Skeletal muscle cell (primary cell): ENCODE measurements at places on chromosomes 11 and 22.

DNA sequence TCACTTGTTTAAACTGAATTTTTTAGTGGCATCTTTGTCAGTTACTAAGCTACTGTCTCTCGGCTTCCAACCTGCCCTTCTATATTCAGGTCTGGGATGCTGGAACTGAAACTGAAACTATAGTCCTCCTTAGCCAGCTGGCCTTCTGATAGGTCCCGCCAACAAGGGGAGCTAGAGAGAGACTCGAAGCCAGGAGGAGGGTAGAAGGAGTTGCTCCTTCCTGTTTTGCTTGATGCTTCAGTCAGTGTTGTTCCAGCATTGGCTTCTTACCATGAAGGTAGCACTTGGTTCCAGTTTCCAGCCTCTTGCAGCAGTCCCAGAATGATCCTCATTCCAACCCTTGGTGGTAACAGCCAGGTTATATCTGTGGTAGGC is 32.9 kb upstream of the HORMAD2 start:
- no peak for DNase-seq

DNA sequence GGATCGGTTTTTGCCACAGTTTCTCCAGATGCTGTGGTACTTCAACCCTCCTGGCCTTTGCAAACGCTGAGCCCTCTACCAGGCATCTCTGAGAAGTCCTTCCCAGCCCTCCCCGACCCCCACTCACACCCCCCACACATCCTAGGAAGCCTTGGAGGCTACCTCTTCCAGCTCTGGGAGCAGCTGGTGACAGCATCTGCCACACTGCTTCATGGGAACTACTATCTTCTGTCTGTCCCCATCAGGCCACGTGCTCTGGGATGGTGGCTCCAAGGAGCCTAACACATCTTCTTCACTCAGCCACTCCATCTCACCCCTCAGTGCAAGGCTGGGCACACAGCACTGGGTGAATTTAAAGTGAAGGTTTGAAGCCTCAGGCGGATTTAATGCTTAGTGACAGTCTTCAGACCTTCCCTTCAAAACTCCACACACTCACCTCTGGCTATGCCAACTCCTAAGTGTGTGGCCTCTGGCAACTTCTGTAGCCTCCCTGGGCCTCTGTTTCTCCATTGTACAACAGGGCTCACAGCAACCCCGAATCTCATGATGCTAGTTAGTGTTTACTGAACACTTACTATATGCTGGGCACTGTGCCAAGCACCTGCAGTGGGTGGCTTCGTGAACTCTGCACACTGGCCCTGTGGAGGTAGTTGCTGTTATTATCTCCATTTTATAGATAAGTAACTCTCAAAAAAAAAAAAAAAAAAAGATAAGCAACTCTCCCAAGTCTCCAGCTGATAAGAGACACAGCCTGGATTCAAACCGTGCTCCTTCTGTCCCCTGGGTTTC is 7.3 kb upstream of the TP53I11 start:
- DNase-seq = no peak

DNA sequence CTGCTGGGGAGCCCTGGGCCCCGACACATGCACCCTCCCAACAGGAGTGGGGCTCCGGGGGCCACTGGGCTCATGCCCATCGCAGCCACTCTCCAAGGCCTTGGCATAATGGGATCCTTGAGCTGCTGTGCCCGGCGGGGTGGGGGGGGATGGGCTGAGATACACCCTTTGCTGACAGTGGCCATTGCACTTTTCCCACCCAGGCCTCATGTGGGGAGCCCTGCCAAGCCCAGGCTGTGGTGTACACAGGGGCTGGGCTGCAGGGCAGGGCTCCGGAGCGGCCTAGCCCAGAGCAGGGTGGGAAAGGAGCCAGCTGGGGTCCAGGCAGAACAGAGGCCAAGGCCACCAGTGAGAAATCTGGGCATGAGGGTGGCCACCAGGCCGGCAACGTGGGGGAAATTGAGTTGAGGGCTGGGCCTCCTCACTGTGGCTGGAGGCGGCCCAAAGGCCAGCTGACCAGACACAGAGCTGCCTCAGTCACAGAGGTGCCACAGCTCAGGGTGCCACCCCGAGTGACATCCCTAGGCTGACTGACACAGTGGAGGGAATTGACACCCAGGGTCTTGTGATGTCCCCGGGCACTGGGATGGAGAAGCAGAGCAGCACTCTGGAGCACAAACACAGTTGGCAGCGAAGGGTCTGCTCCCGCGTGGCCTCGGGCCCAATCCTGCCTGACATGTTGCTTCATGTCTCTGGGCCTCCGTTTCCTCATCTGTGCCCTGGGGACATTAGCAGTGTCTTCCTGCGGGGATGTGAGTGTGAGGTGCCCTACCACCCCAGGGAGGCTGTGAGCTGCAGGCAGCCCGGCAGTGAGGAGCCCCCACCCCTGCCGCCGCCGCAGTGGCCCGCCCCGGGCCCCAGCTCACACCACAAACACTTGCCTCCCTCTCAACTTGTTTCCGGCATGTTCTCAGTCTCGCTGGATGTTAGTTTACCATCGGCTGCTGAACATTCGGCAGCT is 30.4 kb downstream of the RTN4R start:
- no peak for DNase-seq

DNA sequence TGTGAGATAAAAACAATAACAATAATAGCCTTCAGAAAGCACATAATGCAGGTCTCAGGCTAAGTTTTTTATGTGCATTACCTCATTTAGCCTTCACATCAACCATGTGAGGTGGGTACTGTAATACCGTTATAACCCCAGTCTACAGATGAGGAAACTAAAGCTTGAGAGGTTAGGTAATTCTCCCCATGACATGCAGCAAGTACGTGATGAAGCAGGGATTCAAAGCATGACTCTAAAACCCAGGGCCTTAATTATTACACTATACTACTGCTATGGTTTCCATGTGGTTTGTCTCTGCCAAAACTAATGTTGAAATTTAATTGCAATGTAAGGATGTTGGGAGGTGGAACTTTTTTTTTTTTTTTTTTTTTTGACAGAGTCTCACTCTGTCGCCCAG is 37.7 kb upstream of the FDX1 start:
- DNase-seq = no peak

GRCh38 chr11:127943763-127944162 is 643.6 kb downstream of the ETS1 start:
- DNase-seq = no peak

DNA sequence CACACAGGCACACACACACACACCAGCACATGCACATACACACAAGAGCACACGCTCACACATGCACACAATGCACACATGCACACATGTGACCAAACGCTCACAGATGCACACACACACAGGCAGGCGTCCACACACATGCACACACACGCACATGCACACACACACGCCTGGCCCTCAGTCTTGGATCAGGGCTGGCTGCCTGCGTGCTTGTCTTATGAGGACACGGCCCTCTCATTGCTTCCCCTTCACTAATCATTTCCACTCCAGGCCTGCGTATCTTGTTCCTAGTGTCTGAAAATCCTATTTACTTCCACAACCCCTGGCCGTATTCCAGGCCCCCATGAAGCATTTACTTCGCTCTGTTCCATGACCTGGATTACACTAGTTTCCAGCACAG is 740.5 kb downstream of the BRD1 start:
- no peak for DNase-seq

- no peak for DNase-seq
Observed at GRCh38 chr22:36303874-36304273, 50.9 kb downstream of the APOL1 start.

- no peak for DNase-seq
Observed at GRCh38 chr22:39207141-39208012, 37.4 kb downstream of the PDGFB start.

DNA sequence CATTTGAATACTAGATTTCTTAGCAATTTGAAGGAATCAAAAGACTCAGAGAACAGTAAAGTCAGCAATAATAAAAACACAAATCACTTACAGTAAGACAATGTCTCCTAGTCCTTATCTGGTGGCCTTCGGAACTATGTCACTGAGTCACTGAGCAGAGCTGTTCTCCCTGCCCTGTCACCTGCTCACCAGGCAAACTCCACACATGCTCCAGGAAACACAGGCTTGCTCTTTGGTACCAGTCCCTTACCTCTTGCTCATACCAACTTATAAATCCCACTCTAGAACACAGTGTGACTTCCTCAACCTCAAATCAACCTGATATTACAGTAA is 81.1 kb upstream of the CHRM4 start:
- no peak for DNase-seq

GRCh38 chr11:47261291-47261800 is 3.5 kb downstream of the NR1H3 start:
- no peak for DNase-seq

DNA sequence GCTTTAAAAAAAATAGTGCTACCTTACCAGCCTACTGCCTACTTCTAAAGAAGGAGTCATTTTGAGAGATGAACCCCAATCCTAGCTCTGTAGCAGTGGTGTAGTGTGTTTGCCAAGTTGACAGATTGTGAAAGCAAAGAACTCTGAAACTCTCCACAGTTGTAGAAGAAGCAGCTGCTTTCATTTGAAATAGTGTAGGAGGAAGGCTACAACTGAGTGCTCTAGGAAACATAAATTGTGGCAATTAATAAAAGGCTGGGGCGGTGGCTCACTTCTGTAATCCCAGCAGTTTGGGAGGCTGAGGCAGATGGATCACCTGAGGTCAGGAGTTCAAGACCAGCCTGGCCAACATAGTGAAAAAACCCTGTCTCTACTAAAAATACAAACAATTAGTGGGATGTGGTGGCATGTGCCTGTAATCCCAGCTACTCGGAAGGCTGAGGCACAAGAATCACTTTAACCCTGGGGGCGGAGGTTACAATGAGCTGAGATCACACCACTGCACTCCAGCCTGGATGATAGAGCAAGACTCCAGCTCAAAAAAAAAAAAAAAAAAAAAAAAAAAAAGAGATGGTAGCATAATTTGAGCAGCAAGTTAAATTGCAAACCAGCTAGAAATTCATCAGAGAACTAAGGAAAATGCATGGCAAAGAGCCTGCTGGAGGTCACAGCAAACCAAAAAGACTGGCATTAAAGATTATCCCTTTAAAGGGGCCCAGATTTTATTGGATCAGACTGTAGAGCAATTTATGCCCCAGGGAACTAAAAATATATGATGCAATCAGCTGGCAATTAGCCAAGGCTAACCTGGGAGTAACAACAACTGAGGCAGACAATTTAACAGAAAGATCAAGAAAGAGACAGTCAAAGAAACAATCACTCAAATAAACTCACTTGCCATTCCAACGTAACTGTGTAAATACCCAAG is 112.6 kb downstream of the LUZP2 start:
- DNase-seq = no peak

DNA sequence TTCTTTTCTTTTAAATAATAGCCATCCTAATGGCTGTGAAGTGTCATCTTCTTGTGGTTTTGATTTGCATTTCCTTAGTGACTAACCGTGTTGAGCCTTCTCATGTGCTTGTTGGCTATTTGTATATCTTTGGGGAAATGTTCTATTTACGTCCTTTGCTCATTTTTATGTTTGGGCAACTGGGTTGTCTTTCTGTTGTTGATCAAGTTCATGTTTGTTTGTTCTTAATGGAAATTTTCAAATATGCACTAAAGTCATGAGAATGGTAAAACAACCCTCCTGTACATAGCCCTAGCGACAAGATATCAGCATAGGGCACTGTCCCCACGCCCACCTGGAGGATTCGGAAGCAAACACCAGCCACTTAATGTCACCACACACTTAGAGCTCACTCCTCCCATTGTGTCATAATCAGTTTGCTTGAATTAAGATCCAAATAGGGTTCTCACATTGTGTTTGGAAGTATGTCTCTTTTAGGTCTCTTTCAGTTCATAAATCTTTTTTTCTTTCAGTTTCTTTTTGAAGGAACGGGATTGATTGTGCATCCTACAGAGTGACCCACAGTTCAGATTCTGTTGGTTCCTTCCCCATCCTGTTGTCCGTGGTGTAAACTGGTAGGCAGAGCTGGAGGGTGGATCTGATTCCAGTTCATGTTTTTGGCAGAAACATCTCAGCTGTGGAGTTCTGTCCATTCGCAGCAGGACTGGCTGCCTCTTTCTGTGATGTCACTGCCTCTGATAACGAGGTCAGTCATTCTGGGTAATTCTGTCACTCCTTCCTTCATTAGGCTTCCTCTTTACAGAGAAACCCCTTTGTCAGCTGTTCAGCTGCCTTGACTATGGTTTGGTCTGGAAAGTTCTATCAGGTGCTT is 26.4 kb upstream of the ADORA2A start:
- no peak for DNase-seq

DNA sequence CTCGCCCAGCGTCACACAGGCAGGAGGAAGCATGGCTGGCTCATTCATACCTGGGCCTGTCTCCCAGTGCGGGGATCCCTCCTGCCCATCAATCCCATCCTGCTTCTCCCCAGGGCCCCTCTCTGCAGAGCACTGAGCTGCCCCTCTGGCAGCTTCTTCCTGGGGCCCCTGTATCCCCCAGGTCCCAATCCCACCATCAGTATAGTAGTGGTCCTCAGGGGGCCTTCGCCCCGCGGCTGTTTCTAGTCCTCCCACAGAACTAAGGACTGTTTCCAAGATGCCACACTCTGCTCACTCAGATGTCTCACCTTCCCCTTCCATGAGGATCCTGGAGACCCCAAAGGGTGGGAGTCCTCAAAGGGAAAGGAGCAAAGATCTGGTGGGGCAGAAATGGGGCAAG is 97.6 kb downstream of the PDE2A start:
- no peak for DNase-seq

DNA sequence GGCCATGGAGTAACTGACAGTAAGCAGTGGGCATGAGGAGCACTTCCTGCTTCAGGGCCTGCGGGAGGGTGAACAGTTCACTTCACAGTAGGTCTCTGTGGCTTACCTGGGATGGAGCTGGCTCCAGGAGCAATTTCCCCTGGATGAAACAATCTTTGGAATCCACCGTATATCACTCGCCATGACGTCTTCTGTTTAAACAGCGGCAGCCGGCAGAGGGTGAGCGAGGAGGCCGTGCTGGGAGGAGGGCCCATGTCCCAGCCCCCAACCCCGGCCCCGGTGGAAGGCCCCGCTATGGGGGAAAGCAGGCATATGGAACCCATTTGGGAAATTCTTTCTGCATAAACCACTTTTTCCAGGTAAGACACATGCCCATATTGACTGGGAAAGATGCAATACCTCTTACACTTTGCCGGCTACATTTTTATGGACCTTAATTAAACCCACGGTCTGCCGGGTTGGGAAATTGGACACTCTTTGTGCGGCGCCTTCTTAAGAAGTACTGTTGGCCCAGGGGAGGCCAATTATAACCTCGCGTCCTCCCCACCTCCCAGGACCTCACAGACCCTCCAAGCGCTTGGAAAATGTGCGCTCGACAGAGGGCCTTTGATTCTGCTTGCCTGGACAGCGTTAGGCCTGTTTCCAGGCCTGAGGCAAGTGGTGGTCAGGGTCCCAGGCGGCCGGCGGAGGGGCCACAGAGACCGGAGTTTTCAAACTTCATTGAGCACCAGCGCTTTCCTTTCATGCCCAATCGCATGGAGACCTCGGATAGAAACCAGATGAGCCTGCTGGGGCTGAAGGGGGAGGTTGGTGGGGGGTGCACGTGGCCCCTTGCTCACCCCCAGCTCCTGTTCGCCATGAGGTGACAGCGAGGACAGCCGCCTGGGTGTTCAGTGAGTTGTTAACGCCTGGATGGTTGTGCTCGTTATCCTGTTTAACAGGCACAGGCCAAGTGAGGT is 40.4 kb downstream of the SMIM38 start:
- no peak for DNase-seq

- DNase-seq = no peak
Observed at GRCh38 chr11:63507511-63507910, 1.6 kb downstream of the LGALS12 start.
